SW480 (cell line): ENCODE measurements at places on chromosomes 5 and 9.

- no peak for DNase-seq
These were observed 101.2 kb upstream of the PANK3 start for GRCh38 chr5:168680395-168680794.

DNA sequence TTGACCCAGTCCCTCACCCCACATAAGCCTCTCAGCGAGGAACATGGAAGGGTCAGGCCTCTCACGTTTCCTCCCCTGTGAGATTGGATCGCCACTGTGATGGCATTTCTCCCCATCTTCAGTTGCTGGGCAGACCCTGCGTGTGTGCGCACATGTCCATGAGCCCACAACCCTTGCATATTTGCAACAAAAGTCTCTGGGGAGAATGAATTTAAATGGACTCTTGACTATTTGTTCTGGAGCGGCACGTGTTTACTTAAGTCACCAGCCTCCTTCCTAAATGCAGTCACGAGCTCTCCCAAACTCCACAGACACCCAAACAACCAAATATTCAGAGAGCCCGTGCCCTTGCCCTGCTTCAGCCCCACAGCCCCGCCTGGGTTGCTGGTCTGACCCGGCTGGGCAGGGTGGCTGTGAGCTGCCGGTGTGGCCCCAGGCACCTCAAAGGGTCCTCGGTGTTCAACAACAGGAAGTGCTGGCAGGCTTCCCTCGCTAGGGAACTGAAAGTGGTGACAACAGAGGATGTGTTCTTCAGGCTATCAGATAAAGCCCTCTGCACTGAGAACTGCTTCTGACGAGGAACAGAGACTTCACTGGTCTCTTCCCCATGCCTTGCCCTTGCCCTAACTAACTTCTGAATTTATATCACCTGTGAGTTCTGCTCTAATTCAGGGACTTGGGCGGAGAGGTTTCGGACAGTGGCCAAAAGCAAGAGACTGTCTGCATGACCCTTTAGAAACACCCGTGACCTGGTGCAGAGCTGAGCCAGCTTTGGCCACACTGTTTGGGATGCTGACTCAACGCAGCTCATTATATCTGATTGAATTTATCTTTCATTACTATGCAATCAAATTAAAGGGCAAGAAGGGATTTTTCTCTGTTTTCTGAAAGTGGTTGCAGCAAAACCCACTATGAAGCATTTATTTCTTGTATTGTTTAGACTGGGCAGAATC, 19.2 kb upstream of the CD180 start:
- no peak for DNase-seq

GRCh38 chr5:86546044-86546443, 71.7 kb upstream of the COX7C start:
- no peak for DNase-seq

- peak; percentile 50 for DNase-seq
These were observed 1.1 kb upstream of the G3BP1 start for GRCh38 chr5:151770383-151771258.

DNA sequence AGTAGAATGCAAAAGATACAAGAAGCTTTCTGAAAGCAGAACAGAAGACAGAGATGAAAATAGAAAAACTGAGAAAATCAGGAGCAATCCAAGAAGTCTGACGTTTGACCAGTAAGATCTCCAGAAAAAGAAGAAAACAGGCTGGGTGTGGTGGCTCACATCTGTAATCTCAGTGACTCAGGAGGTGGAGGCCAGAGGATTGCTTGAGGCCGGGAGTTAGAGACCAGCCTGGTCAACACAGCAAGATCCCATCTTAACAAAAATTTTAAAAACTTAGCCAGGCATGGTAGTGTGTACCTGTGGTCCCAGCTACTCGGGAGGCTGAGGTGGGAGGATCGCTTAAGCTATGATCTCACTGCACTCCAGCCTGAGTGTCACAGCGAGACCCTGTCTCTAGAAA, 15.9 kb downstream of the RETREG1 start:
- DNase-seq = no peak

GRCh38 chr5:167769846-167770413, 521.5 kb upstream of the WWC1 start:
- DNase-seq = no peak
